NCI-H2107 (cell line): ENCODE measurements at places on chromosomes 16 and 17.

GRCh38 chr17:12691173-12691572, 25.5 kb downstream of the MYOCD start:
- no peak for DNase-seq

GRCh38 chr16:9091867-9092281, 430 bp downstream of the HAPSTR1 start:
- no peak for DNase-seq

- no peak for DNase-seq
These were observed 437.2 kb downstream of the HAPSTR1 start for GRCh38 chr16:9528511-9529079.

- no peak for DNase-seq
These were observed 41.6 kb downstream of the RPGRIP1L start for GRCh38 chr16:53662072-53662471.

GRCh38 chr16:31201582-31202413, 762 bp downstream of the PYCARD start:
- no peak for DNase-seq

- DNase-seq, result no peak
These were observed 192.4 kb downstream of the SEC14L1 start for GRCh38 chr17:77332981-77333685.

GRCh38 chr16:87252269-87252970, 64.8 kb downstream of the C16orf95 start:
- no peak for DNase-seq

DNA sequence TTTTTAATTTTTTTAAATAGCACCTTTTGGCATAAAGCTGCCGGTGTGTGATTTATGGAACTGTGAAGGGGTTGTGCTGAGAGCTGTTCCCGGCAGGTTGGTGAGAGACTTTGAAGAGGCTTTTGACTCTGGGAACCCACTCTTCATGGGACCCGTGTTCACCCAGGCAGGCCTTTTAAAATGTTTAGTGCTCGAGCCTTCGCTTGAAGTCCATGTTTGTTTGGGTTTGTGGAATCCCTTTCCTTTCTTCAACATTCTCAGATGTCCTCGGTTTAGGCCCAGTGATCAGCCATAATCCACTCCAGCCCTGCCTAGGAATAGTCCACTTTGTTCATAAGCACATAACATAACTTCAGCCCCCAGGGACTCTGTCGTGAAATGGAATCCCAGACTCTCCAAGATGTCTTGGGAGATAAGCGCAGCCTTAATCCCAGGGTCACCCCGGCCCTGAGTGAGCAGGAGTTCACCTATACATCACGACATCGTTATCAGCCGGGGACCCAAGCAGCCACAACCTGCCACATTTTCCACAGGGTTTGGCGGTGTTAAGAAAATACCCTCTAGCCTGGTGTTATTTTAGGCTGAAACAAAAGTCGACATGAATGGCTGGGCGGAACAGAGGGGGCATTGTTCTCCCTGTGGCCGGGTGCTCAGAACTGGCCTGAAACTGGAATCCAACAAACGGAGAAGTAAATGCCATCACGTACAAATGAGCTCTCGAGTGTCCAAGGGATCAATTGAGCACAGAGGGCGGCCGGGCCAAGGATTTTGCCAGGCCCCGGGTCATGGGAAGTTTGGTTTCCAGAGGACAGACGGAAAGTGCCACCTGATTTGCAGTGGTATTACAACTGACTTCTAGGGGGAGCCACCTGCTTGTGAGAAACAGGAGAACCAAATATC, 145.7 kb upstream of the IRX3 start:
- no peak for DNase-seq

- no peak for DNase-seq
These were observed 394.2 kb upstream of the PMFBP1 start for GRCh38 chr16:72566174-72566573.

DNA sequence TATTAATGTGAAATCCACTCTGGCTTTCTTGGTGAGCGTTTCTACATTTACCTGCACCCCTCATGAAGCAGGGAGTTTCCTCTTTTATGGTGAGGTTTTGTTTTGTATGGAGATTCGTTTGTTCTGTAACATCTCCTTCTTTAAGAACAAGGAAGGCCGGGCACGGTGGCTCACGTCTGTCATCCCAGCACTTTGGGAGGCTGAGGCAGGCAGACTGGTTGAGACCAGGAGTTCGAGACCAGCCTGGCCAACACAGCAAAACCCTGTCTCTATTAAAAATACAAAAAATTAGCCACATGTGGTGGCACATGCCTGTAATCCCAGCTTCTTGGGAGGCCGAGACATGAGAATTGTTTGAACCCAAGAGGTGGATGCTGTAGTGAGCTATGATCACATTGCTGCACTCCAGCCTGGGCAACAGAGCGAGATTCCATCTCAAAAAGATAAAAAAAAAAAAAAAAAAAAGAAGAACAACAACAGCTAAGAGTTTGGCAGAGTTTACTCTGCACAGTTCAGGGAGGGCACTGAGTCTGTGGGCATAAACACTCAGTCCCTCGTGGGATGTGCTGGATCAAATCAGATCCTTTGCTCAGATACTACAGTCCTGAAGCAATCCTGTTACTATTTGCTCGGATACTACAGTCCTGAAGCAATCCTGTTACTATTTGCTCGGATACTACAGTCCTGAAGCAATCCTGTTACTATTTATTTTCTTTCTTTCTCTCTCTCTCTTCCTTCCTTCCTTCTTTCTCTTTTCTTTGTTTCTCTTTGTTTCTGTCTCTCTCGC, 28.9 kb downstream of the ADCY9 start:
- no peak for DNase-seq

- DNase-seq, result no peak
These were observed 6.7 kb downstream of the ERI2 start for GRCh38 chr16:20799599-20799998.
